Kidney tubule cell (primary cell): ENCODE measurements at places on chromosomes 4 and X.

DNA sequence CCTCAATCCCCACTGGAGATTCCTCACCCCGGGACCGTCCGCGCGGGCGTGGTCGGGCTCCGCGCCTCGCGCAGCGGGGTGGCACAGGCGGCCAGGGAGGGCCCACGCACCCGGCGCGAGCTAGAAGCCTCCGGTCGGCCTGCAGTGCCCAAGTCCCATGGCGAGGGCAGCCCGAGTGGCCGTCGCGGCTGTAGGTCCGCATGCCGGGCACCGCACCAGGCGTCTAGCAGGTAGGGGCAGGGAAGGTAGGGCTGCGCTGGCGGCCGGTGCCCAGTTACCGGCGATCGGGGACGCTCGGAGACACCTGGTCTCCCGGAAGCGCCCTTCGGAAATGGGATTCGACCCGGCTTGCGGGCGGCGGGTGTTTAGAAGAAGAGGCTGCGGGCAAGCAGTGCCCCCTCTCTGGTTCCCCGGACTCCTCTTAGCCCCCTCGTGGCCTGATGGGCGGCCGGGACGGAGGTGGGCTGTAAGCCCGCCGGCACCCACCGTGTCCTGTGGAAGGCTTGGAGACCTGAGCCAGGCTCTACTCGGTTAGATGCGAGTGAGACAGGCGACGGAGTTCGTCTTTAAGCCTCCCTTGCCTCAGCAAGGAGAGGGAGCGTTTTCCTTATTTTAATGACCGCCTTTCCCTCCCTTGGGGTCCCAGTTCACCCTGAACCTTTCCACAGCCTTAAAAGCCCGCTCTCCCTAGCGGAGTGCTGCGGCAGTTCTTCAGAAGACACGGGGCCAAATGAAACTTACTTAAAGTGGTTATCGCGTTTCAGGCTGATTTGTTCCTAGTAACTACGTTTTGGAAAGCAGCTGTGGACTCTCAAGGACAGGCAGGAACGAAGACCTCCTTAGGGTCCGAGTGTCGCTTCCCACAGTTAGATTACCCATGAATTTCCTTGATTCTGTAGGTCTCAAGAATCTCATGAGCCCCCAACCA is 821 bp downstream of the SLITRK2 start:
- no peak for DNase-seq

- DNase-seq = no peak
Observed at GRCh38 chr4:25011135-25011866, 19.4 kb downstream of the LGI2 start.

- DNase-seq = no peak
Observed at GRCh38 chrX:46994096-46994495, 81.9 kb downstream of the JADE3 start.

DNA sequence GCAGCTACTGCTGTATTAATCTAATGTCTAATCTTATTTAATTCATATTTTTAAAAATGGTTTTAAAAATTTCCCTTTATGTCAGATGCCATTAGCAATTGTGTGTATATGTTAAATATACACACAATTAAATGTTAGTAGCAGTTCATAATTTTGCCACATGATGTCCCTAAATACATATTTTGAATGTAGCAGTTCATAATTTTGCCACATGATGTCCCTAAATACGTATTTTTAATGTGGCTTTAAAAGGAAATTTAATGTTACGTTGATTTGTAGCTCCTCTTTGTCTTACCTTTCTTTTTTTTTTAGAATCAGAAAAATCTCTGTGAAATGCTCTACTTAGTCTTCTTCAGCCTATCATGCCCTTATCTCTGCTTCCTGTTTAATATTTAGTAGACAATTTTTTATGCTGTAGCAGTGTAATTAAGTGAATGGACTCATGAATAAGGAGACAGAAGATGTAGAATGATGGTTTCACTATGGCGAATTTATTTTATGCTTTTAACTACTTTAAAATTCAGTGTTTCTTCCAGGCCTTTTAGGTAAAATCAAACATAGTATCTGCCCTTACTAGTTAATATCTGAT is 26.1 kb downstream of the RBM46 start:
- peak; percentile 28 for DNase-seq

DNA sequence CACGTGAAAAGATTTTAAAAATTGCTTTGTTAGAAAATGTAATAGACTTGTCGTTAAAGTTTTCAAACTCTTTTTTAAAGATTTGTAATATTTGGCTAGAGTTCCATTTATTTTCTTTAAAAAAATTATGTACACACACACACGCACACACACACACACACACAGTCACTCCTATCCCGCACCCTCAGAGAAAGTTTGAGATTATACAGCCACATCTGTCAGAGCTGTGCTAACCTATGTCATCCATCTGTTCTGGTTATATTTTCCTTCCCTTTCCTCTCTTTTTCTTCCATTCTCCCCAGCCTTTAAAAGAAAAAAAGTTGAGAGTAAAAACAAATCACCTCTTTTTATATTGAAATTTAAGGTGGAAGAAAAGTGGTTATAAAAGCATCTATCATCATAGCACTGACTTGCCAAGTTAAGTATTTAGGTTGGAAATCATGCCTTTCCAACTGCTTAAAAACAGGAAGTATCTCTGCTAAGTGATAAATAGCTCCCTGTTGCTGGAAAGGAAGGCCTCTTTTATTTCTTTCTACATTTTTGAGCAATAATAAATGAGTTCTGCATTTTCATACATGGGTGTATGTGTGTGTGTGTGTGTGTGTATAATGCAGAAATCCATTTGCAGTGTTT is 163.3 kb upstream of the SPRY1 start:
- DNase-seq = no peak

DNA sequence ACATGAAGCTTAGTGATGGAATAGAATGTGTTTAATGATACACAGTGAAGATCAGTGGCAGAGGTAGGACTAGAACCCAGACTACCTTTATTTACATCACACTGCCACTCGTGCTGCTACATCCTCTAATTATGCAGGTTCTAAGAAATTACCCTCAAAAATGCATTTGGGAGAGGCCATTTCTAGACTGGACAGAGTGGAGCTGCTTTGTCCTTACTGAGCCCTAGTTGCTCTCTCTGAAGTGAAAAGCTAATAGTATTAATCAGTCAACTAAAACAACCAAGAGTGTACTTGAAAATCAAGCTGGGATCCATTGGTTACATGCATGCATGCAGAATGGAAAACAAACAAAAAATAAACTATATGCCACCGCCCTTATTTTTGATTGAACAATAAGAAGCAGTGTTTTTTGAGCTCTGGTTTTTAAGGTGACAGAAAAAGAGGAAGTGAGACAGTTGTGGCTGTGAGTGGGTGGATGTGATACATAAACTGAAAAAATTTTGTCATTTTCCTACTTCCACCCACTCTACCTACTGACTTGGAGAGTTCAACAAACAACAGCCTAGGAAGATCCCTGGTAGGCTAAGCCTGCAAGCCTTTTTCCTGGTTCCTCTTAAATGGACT is 6.8 kb upstream of the VSIG4 start:
- no peak for DNase-seq

- DNase-seq = no peak
Observed at GRCh38 chrX:5617666-5618065, 611.0 kb downstream of the NLGN4X start.

DNA sequence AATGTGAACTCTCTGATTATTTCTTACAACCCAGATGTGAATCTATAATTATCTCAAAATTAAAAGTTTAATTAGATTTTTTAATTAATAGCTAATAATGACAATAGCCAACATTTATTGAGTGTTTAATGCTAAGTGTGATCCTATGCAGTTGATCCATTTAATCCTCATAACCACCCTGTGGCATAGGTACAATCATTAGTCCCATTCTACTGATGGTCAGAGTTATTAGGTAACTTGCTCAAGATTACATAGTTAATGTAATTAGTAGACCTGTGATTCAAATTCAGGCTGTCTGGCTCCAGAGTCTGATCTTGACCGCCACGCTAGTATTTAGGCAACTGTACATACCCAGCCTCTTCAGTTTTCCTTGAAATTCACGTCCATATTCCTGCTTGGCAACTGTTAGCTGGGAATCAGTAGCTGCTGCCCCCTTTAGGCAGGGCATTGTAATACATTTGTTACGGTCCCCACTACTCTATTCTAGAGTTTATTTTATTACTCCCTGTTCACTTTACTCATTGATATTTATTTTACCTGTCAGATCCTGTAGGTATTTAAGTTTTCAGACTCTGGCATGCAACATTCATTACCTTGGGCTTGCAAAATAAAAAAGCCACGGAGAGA is 20.6 kb upstream of the TEC start:
- DNase-seq = peak; percentile 44

GRCh38 chrX:10514891-10515290 is 105.5 kb downstream of the MID1 start:
- no peak for DNase-seq

- no peak for DNase-seq
Observed at GRCh38 chr4:68617003-68617698, 41.0 kb upstream of the UGT2B17 start.

- no peak for DNase-seq
Observed at GRCh38 chrX:146435472-146435871, 374.1 kb upstream of the CXorf51B start.

DNA sequence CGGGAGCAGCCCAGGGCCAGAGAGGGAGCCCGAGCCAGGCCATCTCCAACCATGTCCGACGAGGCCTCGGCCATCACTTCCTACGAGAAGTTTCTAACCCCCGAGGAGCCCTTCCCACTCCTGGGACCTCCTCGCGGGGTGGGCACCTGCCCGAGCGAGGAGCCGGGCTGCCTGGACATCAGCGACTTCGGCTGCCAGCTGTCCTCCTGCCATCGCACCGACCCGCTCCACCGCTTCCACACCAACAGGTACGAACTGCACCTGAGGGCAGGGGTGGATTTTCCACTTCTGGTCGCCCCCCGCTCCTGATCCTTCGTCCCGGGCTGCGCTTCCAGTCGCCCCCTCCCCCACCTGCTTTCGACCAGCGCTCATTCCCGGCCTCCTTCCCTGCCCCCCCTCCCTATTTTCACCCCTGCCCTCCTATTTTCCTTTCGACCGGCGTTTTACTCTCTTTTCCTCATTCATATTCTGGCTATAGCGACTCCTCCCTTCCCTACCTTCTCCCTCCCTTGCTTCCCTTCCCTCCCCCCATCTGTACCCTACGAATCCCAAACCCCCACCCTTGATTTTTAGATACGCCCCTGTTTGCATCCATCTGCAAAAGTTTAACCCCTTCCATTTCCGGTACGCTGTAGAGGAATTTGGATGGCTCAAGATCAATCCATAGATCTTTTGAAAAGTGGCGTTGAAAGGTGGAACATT is 633 bp downstream of the FAM199X start:
- no peak for DNase-seq

GRCh38 chr4:8702516-8703400 is 110.2 kb downstream of the CPZ start:
- DNase-seq = no peak

DNA sequence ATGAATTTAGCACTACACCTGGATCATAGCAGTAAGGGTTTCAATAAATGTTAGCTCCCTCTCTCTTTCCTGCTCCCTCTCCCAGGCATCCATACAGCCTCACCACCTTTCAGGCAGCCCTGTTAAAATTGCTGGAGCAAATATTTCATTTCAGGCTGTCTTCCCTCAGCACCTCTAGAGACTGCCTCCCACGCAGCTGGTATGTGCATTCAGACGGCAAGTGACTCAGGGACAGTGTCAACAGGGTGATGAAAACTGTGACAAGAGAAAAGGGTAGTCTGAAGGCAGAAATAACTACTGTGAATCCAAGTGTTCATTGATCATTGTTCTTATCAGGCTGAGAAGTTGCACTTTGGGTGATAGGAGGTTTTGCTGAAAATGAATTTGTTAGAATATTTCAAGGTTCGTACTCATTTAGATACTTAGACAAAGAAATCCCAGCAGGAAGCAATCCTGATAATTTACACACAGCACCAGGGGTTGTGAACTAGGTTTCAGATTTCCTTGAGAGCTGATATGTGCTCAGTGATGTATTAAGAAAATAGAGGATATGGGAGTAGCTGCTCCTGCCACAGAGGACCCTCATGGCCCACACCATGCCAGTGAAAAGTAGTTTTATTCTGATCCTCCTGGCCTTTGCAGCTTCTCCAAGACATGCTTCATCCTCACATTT is 424.2 kb downstream of the FGF13 start:
- peak; percentile 38 for DNase-seq

- no peak for DNase-seq
Observed at GRCh38 chr4:160406263-160406825, 1303.5 kb downstream of the RAPGEF2 start.

DNA sequence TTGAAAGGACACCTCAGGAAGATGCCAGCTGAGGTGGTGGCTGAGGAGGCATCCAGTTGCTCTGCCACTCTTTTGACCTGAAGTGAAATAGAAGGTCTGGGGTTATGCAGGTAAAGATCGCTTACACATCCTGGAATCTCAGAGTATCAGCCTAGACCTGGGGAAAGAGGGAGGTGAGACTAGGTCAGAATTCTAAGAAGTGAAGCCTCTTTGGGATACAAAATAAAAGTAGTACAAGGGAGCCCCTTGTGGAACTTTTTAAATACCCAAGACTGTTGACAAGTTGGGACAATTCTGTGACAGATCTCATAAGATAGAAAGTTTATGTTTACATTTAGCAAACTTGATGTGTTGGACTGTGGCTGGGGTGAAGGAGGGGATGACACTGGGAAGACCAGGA is 263.1 kb downstream of the SPRY1 start:
- peak; percentile 37 for DNase-seq

GRCh38 chrX:45750639-45751038 is 550.0 kb upstream of the DIPK2B start:
- DNase-seq = peak; percentile 47

DNA sequence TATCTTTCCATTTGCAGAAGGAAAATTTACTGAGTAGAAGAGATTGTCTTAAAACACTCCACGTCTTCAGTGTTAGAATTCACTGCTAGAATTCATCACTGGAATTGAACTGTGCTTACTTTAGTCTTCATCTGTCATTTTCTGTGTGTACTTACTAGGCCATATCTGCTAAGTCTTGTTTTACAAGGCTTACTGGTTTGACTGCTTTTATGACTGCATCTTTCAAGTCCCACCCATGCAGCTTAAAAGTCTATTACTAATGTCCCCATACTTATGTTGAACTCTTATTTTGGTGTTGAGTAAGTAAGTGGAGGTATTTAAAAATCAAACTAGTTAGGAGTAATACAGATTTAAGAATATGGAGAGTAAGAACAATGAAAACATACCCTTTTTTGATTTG is 14.6 kb downstream of the CLCN3 start:
- no peak for DNase-seq

GRCh38 chrX:857376-857775 is 226.8 kb downstream of the SHOX start:
- no peak for DNase-seq

DNA sequence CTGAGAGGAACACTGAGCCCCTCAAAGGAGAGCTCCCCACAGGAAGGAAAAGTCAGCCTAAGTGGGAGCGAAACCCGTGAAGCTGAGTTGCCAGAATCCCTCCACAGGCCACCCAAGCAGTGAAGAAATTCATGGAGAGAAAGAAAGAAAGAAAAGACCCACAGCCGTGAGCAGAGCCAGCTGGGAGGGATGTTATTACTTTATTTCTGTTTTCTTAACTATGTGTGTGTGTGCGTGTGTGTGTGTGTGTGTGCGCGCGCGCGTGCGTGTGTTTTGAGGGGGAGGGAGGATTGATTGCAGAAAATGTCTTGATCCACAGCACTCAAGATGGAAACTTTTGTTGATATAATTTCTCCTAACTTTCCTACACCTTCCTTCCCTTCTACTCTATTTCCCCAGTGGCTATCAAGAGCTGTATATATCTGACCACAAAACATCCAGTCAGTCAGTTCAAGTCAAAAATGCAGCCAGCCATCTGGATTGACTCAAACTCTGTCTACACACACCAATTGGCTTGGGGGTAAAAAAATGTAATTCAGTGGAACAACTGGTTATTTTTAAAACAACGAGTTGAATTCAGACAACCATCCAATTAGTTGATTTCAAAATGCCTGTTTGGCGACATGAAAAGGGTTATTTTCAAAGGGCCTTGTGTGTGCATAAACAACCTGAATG is 13.8 kb upstream of the GPC3 start:
- no peak for DNase-seq

- no peak for DNase-seq
Observed at GRCh38 chr4:16055873-16056272, 27.9 kb downstream of the PROM1 start.
